Retinal pigment epithelial cell (primary cell): ENCODE measurements at places on chromosomes 1 and 21.

- DNase-seq, result no peak
Measured at GRCh38 chr21:45411810-45412206, 6.8 kb downstream of the COL18A1 start.

- DNase-seq, result no peak
Measured at GRCh38 chr1:217026531-217026930, 303.3 kb upstream of the ESRRG start.

- DNase-seq, result no peak
Measured at GRCh38 chr1:22627331-22627730, 9.1 kb upstream of the C1QA start.

- no peak for DNase-seq
Measured at GRCh38 chr1:172354291-172355274, 65.9 kb upstream of the C1orf105 start.

DNA sequence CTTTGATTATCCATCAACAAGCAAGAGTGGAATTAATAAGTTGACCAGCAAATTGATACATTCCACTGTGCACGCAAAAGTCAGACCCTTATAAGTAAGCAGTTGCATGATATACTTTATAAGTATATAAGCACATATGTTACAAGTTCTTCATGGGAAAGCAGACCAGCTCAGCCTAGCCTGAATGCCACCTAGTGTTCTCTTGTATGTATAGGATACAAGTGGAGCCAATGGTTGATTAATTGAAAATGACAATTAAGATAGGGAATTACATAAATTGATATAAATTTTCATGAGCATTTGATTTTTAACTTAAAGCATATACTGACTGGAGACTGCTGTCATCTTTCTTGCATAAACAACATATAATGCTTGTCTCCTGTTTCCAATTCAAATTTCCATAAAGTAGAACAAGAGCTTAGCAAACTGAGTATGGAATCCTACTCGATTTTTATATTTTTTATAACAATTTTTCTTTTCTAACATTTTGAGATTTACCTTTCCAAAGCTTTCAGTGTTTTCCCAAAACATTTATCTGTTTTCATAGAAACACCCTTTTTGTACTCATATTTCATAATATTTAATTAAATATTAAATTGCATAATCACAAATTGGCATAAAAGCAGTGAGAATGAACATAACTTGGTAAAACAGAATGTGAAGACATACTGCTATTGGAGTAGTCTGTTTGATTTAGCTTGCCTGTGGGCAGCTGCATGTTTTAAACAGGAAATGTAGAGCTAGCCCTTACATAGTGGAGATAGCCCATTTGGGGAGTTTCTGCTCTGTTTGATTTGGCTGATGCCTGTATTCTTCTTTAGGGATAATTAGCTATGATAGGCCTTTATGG lies 62.8 kb downstream of the MAGI3 start:
- no peak for DNase-seq

- peak; percentile 23 for DNase-seq
Measured at GRCh38 chr1:212118167-212118871, 82.8 kb downstream of the DTL start.

DNA sequence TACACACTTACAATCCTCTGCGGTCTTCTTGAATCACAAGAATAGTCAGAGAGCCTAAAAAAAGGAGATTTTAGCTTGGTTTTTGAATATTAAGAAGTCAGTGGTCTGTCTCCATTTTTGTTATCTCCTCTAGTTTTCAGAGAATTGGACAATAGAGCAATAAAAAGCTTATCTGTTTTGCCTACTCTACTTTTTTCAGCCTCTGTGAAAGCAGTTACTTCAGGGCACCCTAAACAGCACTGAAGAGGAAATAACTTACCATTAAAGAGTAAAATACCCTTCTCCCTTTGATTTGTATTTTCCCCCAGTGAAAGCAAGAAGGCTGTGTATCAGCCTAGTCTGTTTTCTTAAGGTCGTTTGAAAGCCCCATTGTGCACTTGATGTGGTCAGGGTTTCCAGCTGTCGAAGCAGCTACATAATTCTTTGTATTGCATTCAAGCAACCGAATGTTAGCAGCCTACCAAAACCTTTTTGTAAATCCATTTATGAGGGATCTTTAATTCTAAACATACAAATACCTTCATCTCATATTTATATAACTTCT lies 1.0 kb downstream of the NTMT2 start:
- no peak for DNase-seq
